ENCODE measurements at places on chromosomes 4 and X. TPM values are rescaled to one million over a fixed set of nuclear protein-coding genes. Genes with fewer than 3 reads are reported as not detected.

Gene CXCL1
- not detected for total RNA-seq

Gene LPAR4
- total RNA-seq: not detected

DNA sequence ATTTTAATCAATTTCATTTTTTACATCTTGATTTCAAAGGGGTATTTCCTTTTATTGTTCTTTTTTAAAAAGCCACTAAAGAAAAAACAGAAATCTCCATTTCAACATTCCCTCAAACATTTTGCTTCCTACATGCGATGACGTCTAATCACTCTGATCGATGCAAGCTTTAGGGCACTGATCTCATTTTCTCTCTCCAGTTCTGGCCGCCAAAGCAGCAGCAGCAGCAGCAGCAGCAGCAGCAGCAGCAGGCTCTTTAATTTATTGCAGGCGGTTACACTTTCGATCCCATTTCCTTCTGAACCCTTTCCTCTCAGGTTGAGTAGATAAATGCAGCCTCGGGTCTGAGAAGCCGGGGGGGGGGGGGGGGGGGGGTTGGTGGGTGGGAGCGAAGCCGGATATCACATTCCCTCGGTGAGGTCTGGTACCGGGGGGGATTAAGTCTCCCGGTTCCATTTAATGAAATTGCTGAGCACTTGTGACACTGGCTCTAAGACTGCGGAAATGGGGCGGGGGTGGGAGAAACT, 3.4 kb upstream of the PCDH7 start:
- no peak for DNase-seq

GRCh38 chr4:39279416-39279815, 86.7 kb downstream of the RFC1 start:
- DNase-seq: no peak

DNA sequence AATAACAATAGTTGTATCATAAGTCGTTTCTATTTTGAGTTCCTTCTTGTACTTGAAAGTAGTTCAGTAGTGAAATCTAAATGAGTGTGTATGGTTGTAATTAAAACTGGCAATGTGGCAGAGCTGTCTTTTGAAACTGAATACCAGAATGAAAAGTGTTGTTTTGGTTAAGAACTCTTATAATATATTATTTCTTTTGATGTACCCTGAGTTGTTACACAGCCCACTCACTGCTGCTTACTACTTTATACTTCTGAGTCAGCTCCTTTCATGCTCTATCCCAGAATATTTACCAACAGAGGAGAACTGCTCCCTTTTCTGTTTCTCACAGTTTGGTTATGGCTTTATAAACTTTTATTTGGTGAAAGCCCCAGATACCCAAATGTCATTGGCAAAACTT, 28.8 kb downstream of the FAM199X start:
- DNase-seq: no peak

- DNase-seq: no peak
Observed at GRCh38 chr4:42543762-42544161, 113.1 kb downstream of the ATP8A1 start.

GRCh38 chr4:66300336-66300934, 630.1 kb upstream of the EPHA5 start:
- DNase-seq: no peak

DNA sequence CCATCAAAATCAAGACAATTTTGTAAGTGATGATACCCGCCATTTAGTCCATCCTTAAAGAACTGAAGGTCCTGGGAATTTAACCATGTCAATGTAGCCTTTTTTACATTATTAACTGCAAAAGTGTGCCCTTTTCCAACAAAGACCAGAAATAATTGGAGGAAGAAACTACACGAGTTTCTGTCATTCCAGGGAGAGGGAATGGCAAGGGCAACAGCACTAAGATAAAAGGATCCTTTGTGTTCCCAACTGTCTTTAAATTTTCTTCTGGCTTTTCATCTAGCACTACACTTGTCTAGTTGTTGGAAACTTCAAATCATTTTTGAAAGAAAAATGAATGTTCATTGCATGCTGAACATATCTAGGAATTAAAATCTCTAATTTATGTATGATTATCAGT, 286.2 kb downstream of the GALNTL6 start:
- DNase-seq: no peak

All from naive thymus-derived CD4-positive, alpha-beta T cell (primary cell).